Upper lobe of left lung (tissue), 6 donors: ENCODE measurements at places on chromosomes 1 and 21.

- DNase-seq: peak; percentile 18
These were observed 40.3 kb upstream of the LRRC8B start for GRCh38 chr1:89484092-89485038.

DNA sequence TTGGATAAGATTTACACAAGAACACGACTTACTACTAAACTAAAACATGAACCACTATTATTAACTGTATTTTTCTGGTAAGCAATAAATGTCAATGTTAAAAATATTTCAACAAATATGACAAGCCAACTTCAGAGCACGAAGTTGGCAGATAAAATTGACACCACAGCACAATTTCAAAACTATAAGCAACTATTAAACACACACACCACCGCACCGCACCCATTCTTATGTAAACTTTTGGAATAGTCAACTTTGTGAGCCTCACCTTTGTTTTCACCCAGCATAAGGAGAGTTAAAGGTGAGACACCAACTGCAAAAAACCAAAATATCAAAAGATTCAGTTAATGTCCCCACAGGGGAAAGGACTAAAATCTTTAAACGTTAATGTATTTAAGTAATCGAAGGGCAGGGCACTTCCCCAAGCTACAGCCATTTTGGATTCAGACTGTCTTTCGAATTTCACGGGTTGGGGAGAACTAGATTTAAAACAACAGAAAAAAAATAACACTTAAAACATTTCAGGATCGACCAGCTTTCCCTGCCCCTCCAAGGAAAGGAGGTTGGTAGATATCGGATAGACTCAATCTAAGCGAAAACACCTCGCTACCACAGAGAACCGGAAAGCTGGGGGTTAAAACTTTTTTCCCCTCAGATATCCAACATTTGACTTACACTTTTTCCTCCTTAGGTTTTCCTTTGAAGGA lies 872 bp downstream of the GPBP1L1 start:
- DNase-seq: no peak

DNA sequence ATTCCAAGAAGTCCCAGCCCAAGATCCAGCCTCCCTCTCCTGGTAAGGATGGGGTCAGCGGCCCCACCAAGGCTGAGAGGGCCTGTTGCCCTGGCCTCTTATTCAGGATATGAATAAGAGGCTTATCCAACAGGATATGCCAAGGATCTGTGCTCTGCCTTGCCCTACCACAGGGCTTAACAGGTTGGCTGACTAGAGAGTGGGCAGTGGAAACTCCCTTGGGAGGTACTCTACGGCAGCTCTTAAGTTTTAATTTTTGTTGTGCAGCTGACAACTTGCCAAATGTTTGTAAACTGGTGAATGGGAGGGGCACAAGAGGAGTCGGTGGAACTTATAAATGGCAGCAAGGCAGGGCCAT lies 16.5 kb upstream of the PIGV start:
- DNase-seq: no peak

- DNase-seq: no peak
These were observed 5.0 kb upstream of the LRP8 start for GRCh38 chr1:53332833-53333232.

DNA sequence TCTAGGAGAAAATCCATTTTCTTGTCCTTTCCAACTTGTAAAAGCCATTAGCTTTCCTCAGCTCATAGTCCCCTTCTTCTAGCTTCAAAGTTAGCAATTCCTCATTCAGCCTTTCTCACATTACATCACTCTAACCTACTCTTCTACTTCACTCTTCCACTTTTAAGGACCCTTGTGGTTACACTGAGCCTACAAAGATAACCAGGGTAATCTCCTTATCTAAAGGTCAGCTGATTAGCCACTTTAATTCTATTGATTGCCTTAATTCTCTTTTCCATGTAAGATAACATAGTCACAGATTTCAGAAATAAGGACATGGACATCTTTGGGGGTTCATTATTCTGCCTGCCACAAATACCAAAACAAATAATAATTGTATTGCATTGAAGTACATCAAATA lies 8.5 kb upstream of the SPATA6 start:
- DNase-seq: no peak

DNA sequence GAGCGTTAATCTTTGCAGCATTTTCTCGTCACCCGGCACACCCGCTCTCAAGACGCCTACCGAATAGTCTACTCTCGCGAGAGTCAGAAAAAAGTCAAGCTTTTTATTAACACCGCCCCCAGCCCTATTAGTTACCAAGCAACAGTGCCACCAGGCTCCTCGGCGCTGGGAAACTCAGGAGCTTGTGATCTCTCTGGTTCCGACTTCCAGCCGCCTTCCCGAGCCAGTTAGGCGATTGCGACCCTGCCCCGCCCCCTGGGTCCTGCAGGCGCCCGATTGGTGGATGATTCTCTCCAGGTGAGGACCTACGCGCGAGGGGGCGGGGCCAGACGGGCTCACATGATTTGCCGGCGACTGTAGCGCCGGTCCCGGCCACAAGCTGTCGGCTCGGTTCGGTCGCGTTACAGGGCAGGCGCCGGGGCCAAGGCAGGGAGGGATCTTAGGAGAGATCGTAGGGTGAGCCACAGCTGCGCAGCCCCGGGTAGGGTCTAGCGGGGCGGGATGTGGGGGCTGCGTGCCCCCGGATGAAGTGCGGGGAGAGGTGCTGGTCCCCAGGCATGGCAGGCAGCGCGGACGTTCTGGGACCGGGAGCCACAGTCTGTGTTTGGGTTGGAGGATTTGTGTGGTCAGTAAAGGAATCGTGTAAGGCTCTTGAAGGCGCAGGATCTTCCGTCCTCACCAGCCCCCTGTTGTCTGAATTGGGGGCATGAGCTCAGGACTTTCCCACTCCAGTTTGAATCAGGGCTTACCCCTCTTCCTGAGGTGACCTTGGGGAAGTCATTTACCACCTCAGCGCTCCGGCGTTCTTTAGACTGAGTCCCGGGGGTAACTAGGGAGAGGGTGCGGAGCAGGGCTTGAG lies at the start of gene PFKFB2:
TSS of gene PFKFB2 (plus strand) at position 365 of the 859 bp plus-strand sequence. CDS start 1,443 bp downstream, outside the sequence.
- peak; percentile 99 for DNase-seq

DNA sequence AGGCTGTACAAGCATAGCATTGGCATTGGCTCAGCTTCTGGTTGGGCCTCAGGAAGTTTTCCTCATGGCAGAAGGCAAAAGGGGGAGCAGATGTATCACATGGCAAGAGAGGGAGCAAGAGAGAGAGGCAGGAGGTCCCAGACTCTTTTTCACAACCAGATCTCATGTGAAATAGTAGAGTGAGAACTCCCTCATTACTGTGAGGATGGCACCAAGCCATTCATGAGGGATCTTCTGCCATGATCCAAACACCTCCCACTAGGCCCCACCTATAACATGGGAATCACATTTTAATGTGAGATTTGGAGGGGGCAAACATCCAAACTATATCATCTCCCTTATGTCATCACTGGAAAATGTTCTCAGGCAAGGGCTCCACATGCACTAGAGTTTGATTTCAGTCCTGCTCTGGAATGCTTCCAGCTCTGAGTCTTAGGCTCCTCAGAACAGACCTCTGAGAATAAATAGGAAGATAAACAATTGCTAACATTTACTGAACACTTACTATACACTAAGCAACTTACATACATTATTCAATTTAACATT lies 39.4 kb upstream of the VTCN1 start:
- no peak for DNase-seq

DNA sequence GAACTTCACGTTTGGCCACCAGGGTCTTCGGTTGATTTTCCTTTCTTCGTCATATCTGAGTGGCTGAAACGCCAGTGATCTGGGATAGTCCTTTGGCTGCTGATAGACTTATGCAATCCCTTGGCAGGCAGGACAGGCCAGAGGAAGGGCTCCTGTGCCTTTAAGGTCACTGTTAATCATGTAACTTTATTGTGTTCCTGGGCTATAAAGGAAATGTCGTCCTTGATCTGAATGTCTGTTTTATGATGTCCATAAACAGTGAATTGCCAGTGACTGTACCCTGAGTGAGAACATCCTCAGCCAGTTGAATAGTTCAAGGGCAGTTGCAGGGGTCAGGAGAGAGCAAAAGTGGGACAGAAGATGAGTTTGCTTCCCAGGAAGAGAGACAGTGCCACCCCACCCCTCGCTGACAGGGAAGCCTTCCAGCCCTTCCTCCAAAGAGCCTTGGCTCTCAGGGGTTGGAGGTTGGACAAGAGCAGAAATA lies 68.0 kb downstream of the PDE9A start:
- no peak for DNase-seq
